Central memory CD8-positive, alpha-beta T cell (primary cell): ENCODE measurements at places on chromosomes 12 and 14.

DNA sequence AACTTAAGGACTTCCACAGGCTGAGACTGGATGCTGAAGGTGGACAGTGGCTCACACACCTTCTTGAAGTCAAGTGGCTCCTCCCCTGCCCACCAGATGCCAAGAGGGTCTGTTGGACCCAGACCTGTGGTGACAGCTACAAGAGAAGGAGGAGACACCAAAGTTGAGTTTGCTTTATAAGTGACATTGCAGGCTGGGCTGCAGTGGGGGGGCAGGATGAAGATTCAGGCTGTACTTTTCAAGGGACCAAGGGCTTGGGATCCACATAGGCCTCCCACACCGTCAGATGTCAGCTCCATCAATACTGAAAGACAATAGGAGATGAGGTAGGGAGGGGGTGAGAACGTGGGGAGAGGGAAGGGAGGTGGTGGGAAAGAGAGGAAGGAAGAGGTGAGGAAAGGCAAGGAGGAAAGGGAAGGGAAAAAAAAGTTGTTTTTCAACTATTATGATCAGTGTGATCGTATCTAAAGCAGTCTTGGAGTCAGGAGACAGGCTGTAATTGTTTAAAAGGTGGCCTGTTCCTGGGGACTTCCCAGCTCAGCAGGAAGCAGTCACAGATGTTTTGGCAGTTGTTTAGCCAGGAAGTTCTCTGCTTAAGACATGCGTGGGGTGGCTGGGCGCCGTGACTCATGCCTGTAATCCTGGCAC is 84.1 kb upstream of the RESF1 start:
- H3K4me3 ChIP-seq, result peak overlapping the region; percentile 2
- H3K27me3 ChIP-seq, result no peaks in the 10 kb centered on the region
- H3K4me1 ChIP-seq, result peaks cover 20% of the 10 kb centered on the region

DNA sequence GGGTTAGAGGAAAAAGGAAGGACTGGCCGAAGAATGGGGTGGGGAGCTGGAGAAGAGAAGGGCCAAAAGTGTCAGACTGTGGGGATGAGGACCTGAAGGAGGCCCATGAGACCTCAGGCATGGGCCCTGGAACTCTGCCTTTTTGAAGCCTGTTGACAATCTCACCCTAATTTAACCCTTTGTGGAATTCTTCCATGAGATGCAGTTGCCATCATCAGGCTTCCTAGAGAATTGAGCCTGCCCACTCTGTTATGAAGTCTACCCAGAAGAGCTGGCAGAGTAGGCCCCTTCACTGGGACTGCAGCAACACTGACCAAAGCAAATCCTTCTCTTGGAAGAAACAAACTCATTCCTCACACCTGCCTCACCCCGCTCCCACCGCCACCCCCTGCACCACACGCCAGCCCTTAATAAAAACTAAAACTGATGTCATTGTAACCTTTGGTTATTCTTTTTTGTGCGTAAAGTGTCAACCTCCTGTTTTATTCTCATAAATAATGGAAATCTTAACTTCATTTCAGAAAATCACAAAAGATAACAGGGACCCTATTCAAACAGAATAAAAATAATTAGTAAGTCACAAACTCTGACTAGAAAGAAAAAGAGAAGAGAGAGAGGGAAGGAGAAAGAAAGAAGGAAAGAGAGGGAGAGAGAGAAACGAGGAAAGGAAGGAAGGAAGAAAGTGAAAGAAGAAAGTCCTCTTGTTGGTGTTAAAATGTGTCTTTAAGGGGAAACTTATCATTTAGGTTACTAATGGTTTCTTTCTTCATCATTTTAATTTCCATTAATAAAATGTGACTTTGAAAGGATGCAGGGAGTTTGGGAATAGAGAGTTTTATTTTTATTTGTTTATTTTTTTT is 61.3 kb downstream of the CRADD start:
- H3K4me1 ChIP-seq, result peaks cover 26% of the 10 kb centered on the region
- no peak for DNase-seq
- no peak overlapping the region for H3K27ac ChIP-seq
- H3K36me3 ChIP-seq, result no peaks in the 10 kb centered on the region
- H3K4me3 ChIP-seq, result no peak overlapping the region

DNA sequence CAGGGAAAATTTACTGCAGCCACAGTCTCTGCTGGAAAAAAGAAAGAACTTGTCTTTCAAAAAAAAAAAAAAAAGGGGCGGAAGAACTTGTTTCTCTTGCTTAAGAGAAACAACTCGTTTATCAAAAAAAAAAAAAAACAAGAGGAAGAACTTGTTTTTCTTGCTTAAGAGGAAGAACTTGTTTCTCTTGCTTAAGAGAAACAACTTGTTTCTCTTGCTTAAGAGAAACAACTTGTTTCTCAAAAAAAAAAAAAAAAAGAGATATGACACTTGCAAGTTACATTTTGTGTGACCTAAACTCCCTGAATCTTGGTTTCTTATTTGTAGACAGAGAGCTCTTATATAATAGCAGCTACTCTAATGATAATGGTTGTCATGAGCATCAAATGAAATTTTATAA is 44.7 kb upstream of the USP15 start:
- H3K4me1 ChIP-seq, result peaks cover 2% of the 10 kb centered on the region
- no peak overlapping the region for H3K4me3 ChIP-seq
- H3K36me3 ChIP-seq, result no peaks in the 10 kb centered on the region
- peaks cover 27% of the 10 kb centered on the region for H3K27me3 ChIP-seq
- no peak overlapping the region for H3K27ac ChIP-seq

GRCh38 chr14:22313172-22313801 is 275.7 kb downstream of the DAD1 start:
- no peaks in the 10 kb centered on the region for H3K4me1 ChIP-seq
- H3K36me3 ChIP-seq, result no peaks in the 10 kb centered on the region
- H3K27me3 ChIP-seq, result no peaks in the 10 kb centered on the region
- no peak overlapping the region for H3K27ac ChIP-seq

GRCh38 chr12:65155784-65156183 is 13.6 kb upstream of the LEMD3 start:
- DNase-seq, result no peak
- H3K4me1 ChIP-seq, result peaks cover 12% of the 10 kb centered on the region
- no peaks in the 10 kb centered on the region for H3K36me3 ChIP-seq
- H3K27me3 ChIP-seq, result peaks cover 15% of the 10 kb centered on the region

- peaks cover 69% of the 10 kb centered on the region for H3K4me1 ChIP-seq
- peaks cover 68% of the 10 kb centered on the region for H3K36me3 ChIP-seq
- H3K27me3 ChIP-seq, result no peaks in the 10 kb centered on the region
- peak overlapping the region; percentile 100 for H3K27ac ChIP-seq
These were observed 3.7 kb downstream of the GPR132 start for GRCh38 chr14:105061428-105062047.

DNA sequence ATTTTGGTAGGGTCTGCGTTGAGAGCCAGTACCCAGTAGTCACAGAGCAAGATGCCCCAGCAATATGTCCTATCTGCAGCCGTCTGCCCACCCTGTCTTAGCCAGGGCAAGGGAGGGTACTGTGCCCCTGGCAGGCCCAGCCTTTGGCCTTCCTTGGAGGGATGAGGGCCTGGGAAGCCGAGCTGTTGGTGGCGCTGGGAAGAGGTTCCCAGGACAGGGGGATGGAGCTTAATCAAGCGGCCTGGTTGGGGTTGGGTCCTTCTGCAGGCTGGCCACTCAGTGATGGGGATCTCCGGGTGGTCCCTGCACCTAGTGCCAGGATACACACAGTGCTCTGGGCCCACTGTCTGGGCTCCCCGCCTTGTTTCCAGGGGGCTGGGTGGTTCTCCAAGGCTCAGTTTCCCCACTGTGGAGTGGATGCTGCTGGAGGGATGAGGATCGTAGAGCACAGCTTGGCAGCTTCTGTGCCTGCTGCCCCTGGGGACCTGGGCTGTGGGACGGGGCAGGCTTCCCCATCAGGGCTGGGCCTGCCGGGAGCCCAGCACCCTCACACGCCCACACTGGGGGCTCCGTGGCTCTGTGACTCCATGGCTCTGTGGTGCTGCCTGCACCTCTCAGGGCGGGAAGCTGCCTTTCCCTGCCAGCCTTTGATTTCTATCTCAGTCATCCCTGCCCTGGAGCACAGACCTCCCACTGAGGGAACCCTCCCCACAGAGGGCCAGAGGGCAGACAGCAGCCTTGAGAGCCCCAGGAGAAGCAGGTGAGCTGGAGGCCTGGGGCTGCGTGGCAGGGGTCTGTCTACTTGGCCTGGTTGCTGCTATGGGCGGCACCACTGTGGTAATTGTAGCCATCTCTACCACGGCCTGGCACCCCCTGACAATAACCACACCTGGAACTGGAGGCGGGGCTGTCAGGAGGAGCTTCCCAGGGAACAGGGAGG is 357.0 kb downstream of the TMEM121 start:
- no peak overlapping the region for H3K4me3 ChIP-seq
- peaks cover 2% of the 10 kb centered on the region for H3K36me3 ChIP-seq
- H3K27me3 ChIP-seq, result peaks cover 15% of the 10 kb centered on the region

- no peak overlapping the region for H3K27ac ChIP-seq
- H3K36me3 ChIP-seq, result no peaks in the 10 kb centered on the region
- no peak for DNase-seq
These were observed 784.1 kb upstream of the TBX3 start for GRCh38 chr12:115468087-115468510.

- no peak overlapping the region for H3K4me3 ChIP-seq
- no peak overlapping the region for H3K27ac ChIP-seq
- peaks cover 1% of the 10 kb centered on the region for H3K36me3 ChIP-seq
- H3K4me1 ChIP-seq, result peaks cover 7% of the 10 kb centered on the region
- peaks cover 22% of the 10 kb centered on the region for H3K27me3 ChIP-seq
These were observed 190.7 kb downstream of the MON2 start for GRCh38 chr12:62657363-62657632.

GRCh38 chr14:100438678-100439592 is 115.8 kb downstream of the SLC25A47 start:
- peaks cover 37% of the 10 kb centered on the region for H3K4me1 ChIP-seq
- no peaks in the 10 kb centered on the region for H3K27me3 ChIP-seq
- no peak overlapping the region for H3K27ac ChIP-seq
- H3K36me3 ChIP-seq, result no peaks in the 10 kb centered on the region
- DNase-seq, result no peak

DNA sequence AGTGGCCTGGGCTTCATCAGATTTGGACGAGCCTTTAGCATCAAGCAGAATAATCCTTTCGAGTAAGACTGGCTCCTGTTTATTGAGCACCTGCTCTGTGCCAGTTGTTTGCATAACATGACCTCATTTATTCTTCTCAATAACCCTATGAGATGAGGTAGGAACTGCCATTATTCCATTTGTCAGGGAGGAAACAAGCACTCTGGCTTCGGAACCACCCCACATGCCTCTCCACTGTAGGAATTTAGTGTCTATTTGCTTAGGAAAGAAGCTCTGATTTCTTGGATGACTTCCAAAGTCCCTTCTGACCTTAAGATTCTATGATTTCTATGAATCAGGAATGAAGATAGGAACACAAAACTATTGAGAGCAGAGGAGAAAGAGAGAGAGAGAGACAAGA is 11.0 kb downstream of the SAMD4A start:
- H3K27me3 ChIP-seq, result peaks cover 50% of the 10 kb centered on the region
- no peaks in the 10 kb centered on the region for H3K4me1 ChIP-seq
- peaks cover 4% of the 10 kb centered on the region for H3K36me3 ChIP-seq
- DNase-seq, result no peak

GRCh38 chr12:74626397-74626796 is 88.8 kb downstream of the ATXN7L3B start:
- no peak for DNase-seq
- no peak overlapping the region for H3K4me3 ChIP-seq
- H3K27me3 ChIP-seq, result no peaks in the 10 kb centered on the region
- no peaks in the 10 kb centered on the region for H3K4me1 ChIP-seq
- no peak overlapping the region for H3K27ac ChIP-seq

GRCh38 chr12:128513331-128513730 is 246.4 kb downstream of the TMEM132C start:
- no peak overlapping the region for H3K27ac ChIP-seq
- no peaks in the 10 kb centered on the region for H3K4me1 ChIP-seq
- no peaks in the 10 kb centered on the region for H3K36me3 ChIP-seq
- no peak overlapping the region for H3K4me3 ChIP-seq
- H3K27me3 ChIP-seq, result peaks cover 9% of the 10 kb centered on the region
- DNase-seq, result no peak

- no peaks in the 10 kb centered on the region for H3K27me3 ChIP-seq
- H3K27ac ChIP-seq, result no peak overlapping the region
- H3K4me1 ChIP-seq, result no peaks in the 10 kb centered on the region
- no peaks in the 10 kb centered on the region for H3K36me3 ChIP-seq
These were observed 10.1 kb upstream of the CABP1 start for GRCh38 chr12:120630104-120630892.

- no peak overlapping the region for H3K27ac ChIP-seq
- peaks cover 12% of the 10 kb centered on the region for H3K4me1 ChIP-seq
- H3K4me3 ChIP-seq, result peak overlapping the region; percentile 55
- peak; percentile 47 for DNase-seq
These were observed 25.2 kb downstream of the KRT8 start for GRCh38 chr12:52879394-52880351.

GRCh38 chr12:132486168-132486567 is 3.8 kb upstream of the FBRSL1 start:
- H3K36me3 ChIP-seq, result peaks cover 8% of the 10 kb centered on the region
- H3K27me3 ChIP-seq, result no peaks in the 10 kb centered on the region
- peaks cover 38% of the 10 kb centered on the region for H3K4me1 ChIP-seq
- H3K27ac ChIP-seq, result peak overlapping the region; percentile 53
- H3K4me3 ChIP-seq, result no peak overlapping the region
- DNase-seq, result no peak

- no peak overlapping the region for H3K27ac ChIP-seq
- no peaks in the 10 kb centered on the region for H3K36me3 ChIP-seq
- no peak for DNase-seq
- H3K4me3 ChIP-seq, result no peak overlapping the region
- no peaks in the 10 kb centered on the region for H3K27me3 ChIP-seq
These were observed 139.8 kb downstream of the ZFP36L1 start for GRCh38 chr14:68653108-68653507.

DNA sequence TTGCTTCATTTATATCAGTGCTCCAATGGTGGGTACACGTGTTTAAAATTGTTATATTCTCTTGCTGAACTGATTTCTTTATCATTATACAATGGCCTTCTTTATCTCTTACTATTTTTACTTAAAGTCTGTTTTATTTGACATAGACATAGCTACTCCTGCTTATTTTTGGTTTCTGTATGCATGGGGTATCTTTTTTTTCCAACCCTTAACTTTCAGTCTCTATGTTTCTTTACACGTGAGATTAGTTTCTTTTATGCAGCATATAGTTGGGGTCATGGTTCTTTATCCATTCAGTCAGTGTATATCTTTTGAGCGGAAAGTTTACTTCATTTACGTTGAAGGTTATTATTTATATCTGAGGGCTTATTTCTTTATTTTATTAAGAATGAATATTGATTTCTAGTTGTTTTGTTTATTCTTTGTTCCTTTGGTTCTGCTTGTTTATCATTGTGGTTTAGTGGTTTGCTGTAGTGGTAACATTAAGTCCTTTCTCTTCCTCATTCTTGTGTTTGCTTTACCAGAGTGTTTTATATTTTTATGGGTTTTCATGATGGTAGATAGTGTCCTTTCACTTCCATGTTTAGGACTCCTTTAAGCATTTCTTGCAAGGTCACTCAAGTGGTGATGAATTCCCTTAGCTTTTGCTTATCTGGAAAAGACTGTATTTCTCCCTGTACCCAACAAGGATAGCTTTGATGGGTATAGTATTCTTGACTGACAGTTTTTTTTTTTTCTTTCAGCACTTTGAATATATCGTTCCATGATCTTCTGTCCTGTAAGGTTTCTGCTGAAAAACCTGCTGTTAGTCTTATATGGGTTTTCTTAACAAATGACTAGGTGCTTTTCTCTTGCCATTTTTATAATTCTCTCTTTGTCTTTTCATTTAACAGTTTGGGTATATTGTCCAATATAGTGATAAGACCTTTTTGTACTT is 38.3 kb upstream of the FAR2 start:
- H3K4me1 ChIP-seq, result no peaks in the 10 kb centered on the region
- peaks cover 1% of the 10 kb centered on the region for H3K36me3 ChIP-seq
- H3K27me3 ChIP-seq, result no peaks in the 10 kb centered on the region
- DNase-seq, result no peak
- no peak overlapping the region for H3K27ac ChIP-seq
- no peak overlapping the region for H3K4me3 ChIP-seq

GRCh38 chr14:65864984-65865383 is 452.5 kb downstream of the FUT8 start:
- DNase-seq, result no peak
- no peak overlapping the region for H3K27ac ChIP-seq
- peaks cover 10% of the 10 kb centered on the region for H3K36me3 ChIP-seq
- H3K4me3 ChIP-seq, result no peak overlapping the region
- no peaks in the 10 kb centered on the region for H3K27me3 ChIP-seq
